Activated naive CD4-positive, alpha-beta T cell treated with anti-CD3 and anti-CD28 coated beads for 36 hours (primary cell): ENCODE measurements at places on chromosomes 6 and 20. TPM values are rescaled to one million over a fixed set of nuclear protein-coding genes. Genes with fewer than 3 reads are reported as not detected.
A peak's percentile ranks its signal among the peaks of the same experiment; 100 is the strongest.

GRCh38 chr6:1515280-1515679 is 94.4 kb upstream of the FOXC1 start:
- DNase-seq, result no peak

DNA sequence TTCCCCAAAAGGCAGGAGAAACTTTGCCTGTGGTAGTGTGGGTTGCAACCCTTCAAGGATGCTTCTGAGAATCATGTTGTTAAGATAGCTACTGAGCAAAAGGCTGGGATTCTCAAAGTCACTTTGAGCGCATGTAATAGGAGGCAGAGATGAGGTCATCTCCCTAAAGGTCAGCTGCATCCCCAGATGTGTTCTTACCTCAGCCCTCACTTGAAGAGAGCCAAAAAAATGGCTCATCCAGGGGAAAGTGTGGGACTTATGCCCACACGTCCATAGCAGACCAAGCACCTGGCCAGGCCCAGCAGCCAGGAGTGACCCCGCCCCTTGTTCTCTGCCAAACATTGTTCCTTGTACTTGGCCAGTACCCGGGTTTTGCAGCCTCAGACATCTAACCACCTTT is 187.0 kb upstream of the BMP2 start:
- no peak for DNase-seq

GRCh38 chr6:88860310-88860709 is 103.1 kb downstream of the RNGTT start:
- DNase-seq, result no peak

- DNase-seq, result peak; percentile 62
Measured at GRCh38 chr6:142850679-142851423, 94.1 kb downstream of the HIVEP2 start.

- DNase-seq, result no peak
Measured at GRCh38 chr6:140276133-140276532, 901.7 kb upstream of the CITED2 start.

- no peak for DNase-seq
Measured at GRCh38 chr20:30949761-30950160, 307.7 kb upstream of the DEFB115 start.

DNA sequence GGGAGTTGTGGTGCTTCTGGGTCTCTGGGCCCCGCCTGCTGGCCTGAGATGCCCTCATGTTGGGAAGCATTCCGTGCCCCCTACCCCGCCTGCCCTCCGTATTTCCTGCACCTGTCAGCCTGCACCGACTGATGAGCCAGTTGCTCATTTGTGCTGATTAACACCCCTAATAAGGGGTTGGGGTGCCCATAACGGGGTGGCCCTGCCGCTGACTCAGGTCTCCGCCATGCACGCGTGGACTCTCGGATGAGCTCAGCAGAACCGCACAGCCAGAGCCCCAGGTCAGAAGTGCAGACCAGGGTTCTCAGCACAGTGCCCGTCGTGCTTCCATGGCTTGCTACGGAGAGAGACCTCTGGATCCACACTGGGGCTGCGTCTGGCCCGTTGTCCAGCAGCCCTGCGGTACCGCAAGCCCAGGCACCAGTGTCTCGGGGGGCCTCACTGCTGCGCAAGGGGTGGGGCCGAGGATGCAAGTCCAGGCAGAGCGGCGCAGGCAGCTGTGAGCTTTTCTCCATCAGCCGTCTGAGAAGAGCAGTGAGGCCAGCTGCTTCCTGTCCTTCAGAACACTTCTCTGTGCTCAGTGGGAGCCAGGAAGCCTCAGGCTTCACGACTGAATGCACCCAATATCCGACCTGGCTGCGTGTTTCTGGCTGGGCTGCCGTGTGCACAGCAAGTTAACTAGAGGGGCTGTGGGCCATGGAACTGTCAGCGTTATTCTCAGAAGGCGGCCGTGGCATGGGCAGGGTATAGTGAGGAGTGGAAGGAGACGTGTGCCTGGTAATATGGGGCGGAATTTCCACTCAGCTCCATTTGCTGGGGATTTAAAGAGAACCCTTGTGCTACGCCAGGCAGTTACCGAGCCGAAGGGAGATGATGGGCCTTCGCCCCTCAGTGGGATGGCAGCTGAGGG is 18.6 kb downstream of the MTG2 start:
- DNase-seq, result no peak

DNA sequence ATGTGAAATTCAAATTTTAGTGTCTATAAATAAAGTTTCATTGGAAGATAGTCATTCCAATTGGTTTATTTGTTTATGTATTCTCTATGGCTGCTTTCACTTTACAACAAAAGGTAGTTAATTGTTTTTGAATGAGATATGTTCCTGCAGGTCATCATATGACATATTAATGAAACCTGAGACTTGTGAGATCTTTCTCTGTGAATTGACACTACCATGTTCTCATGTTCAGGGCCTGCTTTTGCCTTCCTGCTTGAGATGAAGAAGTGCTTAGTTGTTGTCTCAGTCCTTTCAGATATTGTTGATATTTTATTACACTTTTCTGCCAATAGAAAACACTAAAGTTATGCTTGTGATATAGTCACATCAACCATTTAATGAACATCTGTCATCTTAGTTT is 132.5 kb downstream of the UTRN start:
- no peak for DNase-seq

DNA sequence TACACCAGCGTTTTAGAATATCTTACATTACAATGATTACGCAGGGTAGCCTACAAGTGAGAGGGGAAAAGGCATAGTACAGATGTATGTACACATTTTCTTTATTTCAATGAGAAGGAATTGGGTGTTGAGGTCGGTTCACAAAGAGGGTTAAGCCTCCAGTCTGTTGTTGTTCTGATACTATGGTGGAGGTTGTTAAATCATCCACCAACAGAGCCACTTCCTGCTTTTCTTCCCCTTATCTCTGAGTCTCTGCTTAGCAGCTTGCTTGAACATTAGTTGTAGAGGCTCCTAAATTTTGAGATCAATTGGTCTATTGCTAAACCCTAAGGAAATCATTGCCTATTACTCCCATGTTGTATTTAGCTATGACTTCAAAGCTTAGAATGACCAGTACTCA is 7.3 kb downstream of the RGS17 start:
- no peak for DNase-seq

DNA sequence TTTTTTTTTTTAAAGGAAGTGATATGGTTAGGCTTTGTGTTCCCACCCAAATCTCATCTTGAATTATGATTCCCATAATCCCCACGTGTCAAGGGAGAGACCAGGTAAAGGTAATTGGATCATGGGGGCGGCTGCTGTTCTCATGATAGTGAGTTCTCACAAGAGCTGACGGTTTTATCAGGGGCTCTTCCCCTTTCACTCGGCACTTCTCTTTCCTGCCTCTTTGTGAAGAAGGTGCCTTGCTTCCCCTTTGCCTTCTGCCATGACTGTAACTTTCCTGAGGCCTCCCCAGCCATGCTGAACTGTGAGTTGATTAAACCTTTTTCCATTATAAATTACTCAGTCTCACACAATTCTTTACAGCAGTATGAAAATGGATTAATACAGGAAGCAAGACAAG is 64.3 kb downstream of the ZFP64 start:
- DNase-seq, result no peak

DNA sequence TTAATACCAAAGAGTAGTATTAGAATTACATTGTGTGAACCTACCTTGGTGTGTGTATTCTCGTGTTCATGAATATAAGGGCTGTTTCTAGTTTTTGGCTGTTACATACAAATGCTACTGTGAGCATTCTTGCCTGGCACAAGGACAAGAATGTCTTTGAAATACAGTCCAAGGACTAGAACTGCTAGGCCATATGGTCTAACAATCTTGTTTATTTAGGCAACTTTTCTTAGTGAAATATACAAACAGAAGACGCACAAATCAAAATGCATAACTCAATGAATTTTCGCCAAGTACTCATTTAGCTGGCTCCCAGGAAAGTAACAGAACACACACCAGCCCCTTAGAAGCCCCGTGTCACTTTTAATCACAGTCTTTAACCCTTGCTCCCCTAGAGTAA is 28.5 kb downstream of the KDM1B start:
- DNase-seq, result no peak

DNA sequence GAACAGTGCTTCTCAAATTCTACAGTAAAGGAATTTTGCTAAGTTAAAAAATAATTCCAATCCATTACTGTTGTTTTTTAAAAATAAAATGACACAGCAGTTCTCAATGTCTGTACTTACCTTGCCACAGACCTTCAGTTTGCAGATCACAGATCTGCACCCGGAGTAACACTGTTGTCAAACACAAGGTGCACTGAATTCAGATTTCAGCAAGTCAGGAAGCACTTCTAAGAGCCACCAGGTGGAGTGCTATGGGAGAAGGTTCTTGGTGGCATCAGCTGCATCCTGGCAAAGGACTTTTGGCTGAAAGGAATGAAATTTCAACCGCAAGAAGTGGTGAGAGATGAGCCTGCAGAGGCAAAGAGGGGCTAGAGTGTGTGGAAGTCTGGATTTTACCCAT is 17.4 kb downstream of the RSPH4A start:
- DNase-seq, result peak; percentile 11

DNA sequence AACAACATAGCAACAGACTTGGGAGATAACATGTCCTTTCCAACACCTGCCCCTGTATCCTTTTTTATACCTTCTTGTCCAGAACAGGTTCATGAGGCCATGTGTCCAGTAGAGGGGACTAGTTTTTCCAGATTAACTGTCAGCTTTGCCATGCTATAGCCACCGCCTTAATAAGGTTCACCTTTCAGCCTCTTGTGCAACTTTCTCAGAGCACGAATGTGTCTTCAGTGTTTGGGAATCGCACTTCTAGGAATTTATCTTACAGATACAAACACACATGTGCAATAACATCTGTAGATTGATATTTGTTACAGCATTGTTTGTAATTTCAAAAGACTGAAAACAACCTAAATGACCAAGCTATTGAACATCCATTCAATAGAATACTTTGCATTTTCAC is 21.4 kb downstream of the NCR2 start:
- no peak for DNase-seq

GRCh38 chr20:740162-740561 is 28.1 kb downstream of the SLC52A3 start:
- DNase-seq, result no peak

GRCh38 chr20:58817748-58818147 is 33.0 kb downstream of the GNAS-AS1 start:
- no peak for DNase-seq

Gene KHDRBS2
- total RNA-seq, result not detected

DNA sequence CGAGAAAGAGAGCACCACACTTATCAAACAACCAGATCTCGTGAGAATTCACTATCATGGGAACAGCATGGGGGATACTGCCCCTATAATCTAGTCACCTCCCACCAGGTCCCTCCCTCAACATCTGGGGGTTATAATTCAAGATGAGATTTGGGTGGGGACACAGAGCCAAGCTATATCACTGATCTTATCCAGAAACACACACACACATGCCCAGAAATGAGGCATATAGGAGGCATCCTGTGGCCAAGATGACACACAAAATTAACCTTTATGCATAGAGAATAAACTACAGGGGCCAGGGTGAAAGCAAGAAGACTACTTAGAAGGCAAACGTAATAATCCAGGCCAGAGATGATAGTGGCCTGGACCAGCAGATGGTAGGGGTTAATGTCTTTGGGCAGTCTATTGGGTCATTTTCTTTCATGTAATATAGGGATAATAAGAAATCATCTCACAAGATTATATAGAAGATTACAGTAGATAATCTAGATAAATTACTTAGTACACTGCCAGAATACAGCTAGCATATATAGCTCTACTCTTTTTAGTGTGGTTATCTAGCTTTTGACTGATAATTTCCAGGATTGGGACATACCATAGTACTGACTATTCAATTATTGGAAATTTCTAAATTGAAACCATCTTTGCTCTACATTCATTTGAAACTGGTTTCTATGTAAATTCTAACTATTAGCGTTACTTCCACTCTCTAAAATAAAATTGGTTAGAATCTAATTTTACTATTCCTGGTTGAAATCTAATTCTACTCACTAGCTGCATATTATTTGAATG is 20.0 kb downstream of the RNF144B start:
- DNase-seq, result no peak

DNA sequence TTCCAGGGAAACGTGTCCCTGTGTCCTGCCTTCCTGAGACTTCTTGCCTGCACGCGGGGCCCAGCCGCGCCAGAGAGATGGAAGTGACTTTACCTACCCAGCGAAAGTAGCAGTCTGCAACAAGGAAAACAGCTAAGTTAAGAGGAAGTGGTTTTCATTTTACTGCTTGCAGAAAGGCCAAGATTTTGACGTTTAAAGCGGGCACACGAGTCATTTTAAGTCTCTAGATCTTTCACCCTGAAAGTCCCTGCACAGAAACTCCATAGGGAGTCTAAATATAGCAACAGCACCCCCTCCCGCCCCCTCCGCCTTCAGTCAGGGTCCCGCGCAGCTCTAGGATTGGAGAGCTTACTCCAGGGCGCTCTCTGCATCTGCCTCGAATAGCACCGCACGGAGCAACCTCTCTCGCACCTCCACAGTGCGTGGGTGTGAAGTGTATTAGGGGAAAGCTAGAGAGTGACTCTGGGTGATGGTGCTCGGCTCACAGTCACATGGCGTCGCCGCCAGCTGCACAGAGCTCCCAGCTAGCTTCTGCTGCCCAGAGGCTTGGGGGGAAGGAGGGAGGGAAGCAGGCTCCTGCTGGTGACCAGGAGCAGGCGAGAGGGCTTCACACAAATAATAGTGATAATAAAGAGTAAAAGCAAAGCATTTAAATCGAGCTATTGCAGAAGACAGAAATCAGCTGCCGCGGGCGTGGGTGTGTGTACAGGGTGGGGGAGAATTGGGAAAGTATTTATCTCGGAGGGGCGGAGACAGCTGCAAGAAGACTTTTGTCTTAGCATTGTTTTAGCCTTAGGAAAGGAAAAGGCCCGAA is 1.8 kb upstream of the KCNQ5 start:
- DNase-seq, result peak; percentile 95

GRCh38 chr20:49392745-49393144 is 89.7 kb downstream of the KCNB1 start:
- no peak for DNase-seq

GRCh38 chr6:6694825-6695624 is 106.5 kb downstream of the LY86 start:
- no peak for DNase-seq

Gene FILIP1
- not detected for total RNA-seq

Gene LINC00237
- not detected for total RNA-seq

DNA sequence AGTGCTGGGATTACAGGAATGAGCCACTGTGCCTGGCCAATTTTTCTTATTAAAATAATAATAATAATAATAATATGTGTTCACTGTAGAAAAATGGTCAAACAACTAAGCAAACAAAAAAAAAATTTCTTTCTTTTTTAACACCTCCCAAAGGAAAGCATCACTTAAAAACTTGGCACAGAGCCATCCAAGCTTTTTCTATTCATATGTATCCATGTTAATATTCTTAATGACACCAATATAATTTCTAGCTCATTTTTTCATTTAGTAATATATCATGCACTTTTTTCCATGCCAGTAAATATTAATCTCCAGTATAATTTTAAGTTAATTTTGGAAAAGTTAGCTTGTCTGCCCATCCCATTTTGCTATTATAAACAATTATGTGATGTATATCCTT is 101.8 kb downstream of the MBOAT1 start:
- DNase-seq, result no peak

Gene MAK
- total RNA-seq, result 0.14 TPM

- DNase-seq, result no peak
Measured at GRCh38 chr20:61705386-61706258, 360.1 kb downstream of the TAF4 start.
